ENCODE measurements at places on chromosomes 13 and 19. TPM values are rescaled to one million over a fixed set of nuclear protein-coding genes. Genes with fewer than 3 reads are reported as not detected.

The LYPD4 gene
- total RNA-seq: not detected

The USHBP1 gene
- 7.0 TPM for total RNA-seq

The KLK3 gene
- not detected for total RNA-seq

The MADCAM1 gene
- total RNA-seq: 0.11 TPM

The IRGC gene
- total RNA-seq: not detected

The KL gene
- total RNA-seq: 0.46 TPM

The PSENEN gene
- total RNA-seq: 73.2 TPM

The ZNF491 gene
- total RNA-seq: 2.2 TPM

The ADPRHL1 gene
- total RNA-seq: 2.5 TPM

The CYP4F12 gene
- 4.3 TPM for total RNA-seq

The SIRT6 gene
- total RNA-seq: 19.9 TPM

The YIF1B gene
- total RNA-seq: 23.5 TPM

The PTPRH gene
- 2.9 TPM for total RNA-seq

The OR7A10 gene
- not detected for total RNA-seq

The ICAM4 gene
- 0.47 TPM for total RNA-seq

The CYP4F3 gene
- 0.15 TPM for total RNA-seq

The PRR22 gene
- total RNA-seq: 0.80 TPM

The RNF225 gene
- total RNA-seq: not detected

The FSD1 gene
- total RNA-seq: 0.11 TPM

The BCL3 gene
- 35.8 TPM for total RNA-seq

The PSG1 gene
- total RNA-seq: not detected

The ANKRD24 gene
- 1.1 TPM for total RNA-seq

The KLK10 gene
- 14.7 TPM for total RNA-seq

The OLFM2 gene
- total RNA-seq: 13.3 TPM

The CBY2 gene
- total RNA-seq: not detected

The VSTM1 gene
- not detected for total RNA-seq

The MIA gene
- 2.0 TPM for total RNA-seq

The SLC25A41 gene
- not detected for total RNA-seq

The LILRB5 gene
- total RNA-seq: 9.1 TPM

The ZSCAN4 gene
- total RNA-seq: not detected

The RPL18A gene
- 3,861 TPM for total RNA-seq

The NCCRP1 gene
- total RNA-seq: not detected

The IL12RB1 gene
- 0.31 TPM for total RNA-seq

The KLK11 gene
- total RNA-seq: 0.35 TPM

Measured in ovary (tissue), 10 donors.